ENCODE measurements at places on chromosomes 16 and 17.

DNA sequence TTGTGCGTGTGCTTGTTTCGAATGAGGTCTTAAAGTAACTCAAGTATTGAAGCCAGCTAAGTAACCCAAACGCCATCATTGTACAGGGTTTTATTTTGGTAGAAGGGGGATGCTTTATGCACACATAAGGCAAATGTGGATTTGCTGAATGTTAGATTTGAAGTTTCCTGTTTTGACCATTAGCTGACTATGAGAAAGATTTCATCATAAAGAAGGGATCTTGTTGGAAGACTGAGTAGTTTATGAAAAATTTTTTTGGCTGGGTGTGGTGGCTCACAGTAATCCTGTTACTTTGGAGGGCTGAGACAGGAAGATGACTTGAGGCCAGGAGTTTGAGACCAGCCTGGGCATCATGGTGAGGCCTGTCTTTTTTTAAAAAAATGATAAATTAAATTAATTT, 10.0 kb upstream of the ZFP3 start:
- no peak for DNase-seq

DNA sequence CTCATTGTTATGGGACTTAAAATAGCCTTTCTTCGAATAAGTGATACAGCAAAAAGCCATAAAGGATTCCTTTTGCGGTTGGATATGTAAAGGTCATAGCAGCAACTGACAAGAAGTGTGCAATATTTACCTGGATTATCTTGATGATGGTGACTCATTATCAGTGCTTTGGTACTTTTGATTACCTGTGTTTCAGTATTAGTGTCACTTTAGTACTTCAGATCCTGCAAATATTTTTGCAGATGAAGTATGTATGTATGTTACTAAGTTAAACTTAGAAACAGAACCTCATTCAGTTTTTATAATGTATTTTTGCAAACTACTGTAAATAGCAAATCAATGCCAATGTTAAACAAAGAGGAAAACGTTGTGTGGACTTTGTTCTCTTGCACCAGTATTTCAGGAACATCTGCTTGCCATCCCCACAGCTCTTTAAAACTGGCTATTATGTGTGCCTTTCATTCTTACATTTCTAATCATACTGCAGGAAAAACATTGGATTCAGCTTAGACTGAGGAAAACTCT, 10.5 kb downstream of the CNEP1R1 start:
- no peak for DNase-seq

- DNase-seq = no peak
Observed at GRCh38 chr16:17439580-17439979, 31.2 kb downstream of the XYLT1 start.

DNA sequence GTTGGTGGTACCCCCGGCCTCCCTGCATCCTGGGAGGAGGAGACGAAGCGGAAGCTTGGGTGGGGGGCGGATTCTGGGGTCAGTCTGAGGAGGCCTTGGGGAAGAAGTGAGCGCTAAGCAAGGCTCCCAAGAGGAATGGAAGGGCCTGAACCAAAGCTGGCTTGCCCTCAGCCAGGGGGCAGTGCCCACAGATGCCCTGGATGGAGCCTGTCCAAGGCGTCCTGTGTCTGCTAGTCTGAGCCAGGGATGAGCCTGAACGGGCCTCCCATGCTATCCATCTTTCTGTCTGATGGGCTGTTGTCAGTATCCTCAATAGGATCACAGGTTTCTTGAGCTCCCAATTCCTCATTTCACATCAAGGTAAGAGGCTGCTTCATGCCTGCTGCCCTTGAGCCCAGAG, 122.3 kb upstream of the LHX1 start:
- DNase-seq = no peak

DNA sequence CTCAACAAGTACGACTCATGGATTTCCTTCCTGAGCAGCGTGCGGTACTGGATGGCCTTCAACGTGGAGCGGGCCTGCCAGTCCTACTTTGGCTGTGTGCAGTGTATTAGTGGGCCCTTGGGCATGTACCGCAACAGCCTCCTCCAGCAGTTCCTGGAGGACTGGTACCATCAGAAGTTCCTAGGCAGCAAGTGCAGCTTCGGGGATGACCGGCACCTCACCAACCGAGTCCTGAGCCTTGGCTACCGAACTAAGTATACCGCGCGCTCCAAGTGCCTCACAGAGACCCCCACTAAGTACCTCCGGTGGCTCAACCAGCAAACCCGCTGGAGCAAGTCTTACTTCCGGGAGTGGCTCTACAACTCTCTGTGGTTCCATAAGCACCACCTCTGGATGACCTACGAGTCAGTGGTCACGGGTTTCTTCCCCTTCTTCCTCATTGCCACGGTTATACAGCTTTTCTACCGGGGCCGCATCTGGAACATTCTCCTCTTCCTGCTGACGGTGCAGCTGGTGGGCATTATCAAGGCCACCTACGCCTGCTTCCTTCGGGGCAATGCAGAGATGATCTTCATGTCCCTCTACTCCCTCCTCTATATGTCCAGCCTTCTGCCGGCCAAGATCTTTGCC, 9.0 kb downstream of the HAS3 start:
- DNase-seq = no peak

GRCh38 chr17:50945779-50946222, 79.6 kb upstream of the TOB1 start:
- no peak for DNase-seq

DNA sequence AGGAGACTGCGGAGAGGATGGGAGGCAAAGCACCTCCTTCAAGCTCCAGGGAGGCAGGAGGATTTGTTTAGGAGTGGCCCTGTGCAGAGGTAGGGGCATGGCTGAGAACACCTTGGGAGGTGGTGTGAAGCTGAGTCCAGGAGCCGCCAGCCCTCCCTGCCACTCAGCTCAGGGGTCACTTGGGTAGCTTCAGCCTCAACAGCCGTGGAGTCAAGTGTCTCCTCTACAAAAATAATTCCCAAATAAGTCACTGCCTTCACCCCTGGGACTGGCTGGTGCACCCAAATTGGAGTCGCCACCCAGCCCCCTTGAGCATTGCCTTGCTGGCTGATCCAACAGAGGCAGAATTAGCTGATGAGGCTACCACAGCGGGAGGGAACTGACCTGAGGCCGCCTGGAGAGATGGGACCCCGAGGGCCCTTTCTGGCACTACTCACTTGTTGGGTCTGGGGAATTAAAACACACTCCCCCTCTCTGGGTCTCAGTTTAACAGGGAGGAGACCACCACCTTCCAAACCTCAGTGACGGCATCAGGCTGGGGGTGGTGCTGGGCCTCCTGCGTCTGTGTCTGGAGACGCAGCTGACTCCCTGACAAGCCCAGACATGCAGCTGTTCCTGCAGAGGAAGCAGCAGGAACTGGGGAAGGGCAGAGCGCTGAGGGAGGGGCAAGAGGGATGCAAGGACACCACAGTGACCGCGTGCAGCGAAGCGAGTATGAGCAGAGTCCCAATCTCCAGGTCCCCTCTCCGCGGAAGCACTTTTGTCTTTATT, 87.9 kb upstream of the TOB1 start:
- DNase-seq = peak; percentile 79

- DNase-seq = no peak
Observed at GRCh38 chr17:45989759-45990158, 9.3 kb upstream of the STH start.

GRCh38 chr17:21286909-21287702, 2.6 kb downstream of the MAP2K3 start:
- no peak for DNase-seq

GRCh38 chr17:64448665-64449512, at the start of gene MILR1:
MILR1 (plus strand) TSS chr17:64449115; CDS start chr17:64449169, 54 bp downstream.
- DNase-seq = peak; percentile 48

DNA sequence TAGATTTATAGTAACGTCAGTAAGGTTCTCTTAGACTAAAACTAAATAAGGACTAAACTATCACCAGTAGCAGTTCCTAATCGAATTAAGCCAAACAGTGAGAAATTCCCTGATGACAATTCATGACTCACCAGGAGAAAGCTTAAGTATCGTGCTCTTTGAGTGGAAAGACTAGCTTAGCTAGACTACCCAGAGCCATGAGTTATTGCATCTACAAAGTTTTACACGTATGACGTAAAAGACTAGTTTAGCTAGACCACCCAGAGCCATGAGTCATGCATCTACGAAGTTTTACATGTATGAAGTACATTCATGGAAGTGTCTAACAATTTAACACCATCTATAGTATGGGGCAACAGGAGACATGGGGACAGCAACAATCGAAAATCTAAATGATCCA, 36.6 kb downstream of the UBE2G1 start:
- peak; percentile 96 for DNase-seq

DNA sequence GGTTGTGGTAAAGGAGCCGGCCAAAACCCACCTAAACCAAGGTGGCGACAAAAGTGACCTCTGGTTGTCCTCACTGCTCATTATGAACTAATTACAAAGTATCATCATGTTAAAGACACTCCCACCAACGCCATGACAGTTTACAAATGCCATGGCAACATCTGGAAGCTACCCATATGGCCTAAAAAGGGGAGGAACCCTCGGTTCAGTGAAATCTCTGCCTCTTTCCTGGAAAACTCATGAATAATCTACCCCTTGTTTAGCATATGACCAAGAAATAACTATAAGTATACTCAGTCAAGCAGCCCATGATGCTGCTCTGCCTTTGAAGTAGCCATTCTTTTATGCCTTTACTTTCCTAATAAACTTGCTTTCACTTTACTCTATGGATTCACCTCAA, 72.2 kb downstream of the CYLD start:
- no peak for DNase-seq

GRCh38 chr16:17343728-17344127, 127.0 kb downstream of the XYLT1 start:
- DNase-seq = no peak

GRCh38 chr16:75311383-75311938, 60.0 kb upstream of the BCAR1 start:
- DNase-seq = peak; percentile 63

DNA sequence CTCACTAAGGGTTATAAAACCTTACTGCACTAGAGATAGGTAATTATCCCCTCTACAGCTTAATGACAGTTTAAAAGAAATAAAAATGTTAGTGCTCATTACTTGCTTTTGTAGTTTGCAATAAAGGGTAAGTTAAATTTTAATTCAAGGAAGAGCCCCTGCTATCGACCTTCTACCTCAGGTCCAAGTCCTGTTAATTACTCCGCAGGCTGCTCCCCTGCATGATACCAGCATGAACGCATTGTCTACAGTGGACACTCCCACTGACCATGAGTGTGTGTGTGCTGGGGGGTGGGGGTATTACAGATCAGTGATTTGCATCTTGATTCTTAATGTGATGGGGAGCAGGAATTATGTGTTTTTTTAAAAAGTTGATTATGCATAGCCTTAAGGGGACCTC, 103.1 kb downstream of the AATF start:
- DNase-seq = no peak

Data from fibroblast of skin of back (primary cell).